Activated CD4-positive, alpha-beta T cell treated with anti-CD3 and anti-CD28 coated beads, Interleukin-2, amount 50 U/mL, for 16 hours (primary cell): ENCODE measurements at places on chromosomes 3 and 15.

GRCh38 chr15:70044168-70044567, 53.5 kb downstream of the TLE3 start:
- DNase-seq = no peak

DNA sequence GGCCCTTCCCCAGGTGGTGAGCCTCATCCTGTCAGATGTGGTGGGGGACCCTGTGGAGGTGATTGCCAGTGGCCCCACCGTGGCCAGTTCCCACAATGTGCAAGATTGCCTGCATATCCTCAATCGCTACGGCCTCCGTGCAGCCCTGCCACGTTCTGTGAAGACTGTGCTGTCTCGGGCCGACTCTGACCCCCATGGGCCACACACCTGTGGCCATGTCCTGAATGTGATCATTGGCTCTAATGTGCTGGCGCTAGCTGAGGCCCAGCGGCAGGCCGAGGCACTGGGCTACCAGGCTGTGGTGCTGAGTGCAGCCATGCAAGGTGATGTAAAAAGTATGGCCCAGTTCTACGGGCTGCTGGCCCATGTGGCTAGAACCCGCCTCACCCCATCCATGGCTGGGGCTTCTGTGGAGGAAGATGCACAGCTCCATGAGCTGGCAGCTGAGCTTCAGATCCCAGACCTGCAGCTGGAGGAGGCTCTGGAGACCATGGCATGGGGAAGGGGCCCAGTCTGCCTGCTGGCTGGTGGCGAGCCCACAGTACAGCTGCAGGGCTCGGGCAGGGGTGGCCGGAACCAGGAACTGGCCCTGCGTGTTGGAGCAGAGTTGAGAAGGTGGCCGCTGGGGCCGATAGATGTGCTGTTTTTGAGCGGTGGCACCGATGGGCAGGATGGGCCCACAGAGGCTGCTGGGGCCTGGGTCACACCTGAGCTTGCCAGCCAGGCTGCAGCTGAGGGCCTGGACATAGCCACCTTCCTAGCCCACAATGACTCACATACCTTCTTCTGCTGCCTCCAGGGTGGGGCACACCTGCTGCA, 4.8 kb downstream of the GLYCTK start:
- DNase-seq = no peak

GRCh38 chr15:35630532-35630931, 84.6 kb upstream of the DPH6 start:
- DNase-seq = no peak

GRCh38 chr15:60384053-60384452, 13.7 kb downstream of the ANXA2 start:
- DNase-seq = no peak

DNA sequence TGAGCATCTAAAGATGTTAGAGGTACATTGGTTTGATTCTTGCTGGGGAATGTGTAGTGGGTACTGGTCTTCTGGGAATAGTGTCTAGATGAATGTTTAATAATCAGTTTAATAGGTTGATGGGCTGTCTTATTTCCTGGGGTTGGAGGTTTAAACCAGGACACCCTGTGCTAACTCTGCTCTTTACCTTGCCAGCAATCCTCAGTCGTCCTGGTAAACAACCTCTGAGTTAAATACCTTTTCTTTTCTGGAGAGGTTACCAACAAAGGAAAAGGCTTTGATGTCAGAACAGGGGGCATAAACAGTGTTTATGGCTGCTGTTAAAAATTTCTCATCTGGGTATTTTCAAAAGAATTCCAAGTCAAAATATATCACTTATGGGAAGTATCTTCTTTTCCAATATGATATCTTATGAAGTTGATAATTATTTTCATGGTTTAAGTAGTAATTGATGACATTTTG, 23.5 kb downstream of the MITF start:
- no peak for DNase-seq

DNA sequence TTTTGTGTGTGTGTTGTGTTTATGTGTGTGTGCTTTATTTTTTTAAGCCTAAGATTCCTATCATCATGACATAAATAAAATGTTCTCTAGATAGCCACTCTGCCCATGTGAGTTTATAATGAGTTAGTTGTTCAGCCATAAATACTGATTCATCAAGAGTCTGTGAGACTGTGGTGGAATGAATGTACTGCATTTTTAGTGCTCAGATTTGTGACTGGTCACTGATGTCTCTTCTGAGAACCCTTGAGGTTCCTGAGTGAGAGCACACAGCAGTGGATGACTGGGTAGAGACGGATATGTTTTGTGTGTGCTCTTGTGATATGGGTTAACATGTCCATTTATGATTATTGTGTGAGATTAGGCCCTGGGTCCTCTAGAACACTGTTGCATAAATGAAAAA, 51.2 kb downstream of the SETD5 start:
- no peak for DNase-seq

DNA sequence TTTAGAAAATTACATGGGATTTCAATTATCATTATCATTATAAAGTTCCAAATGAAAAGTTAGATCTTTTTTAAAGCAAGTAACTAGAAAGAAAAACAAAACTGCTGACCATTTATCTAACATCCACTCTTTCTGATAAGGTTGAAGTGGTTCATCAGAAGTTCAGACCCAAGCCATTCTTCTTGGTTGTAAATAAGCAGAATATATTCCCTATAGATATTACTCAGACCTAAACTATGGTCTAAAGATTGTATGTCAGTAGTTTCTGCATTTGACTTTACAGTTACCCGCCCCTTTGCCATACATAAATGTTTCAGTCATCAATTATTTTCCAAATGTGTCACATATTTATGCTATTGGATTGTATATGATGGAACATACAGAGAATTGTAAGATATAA, 136.7 kb downstream of the PLOD2 start:
- no peak for DNase-seq

DNA sequence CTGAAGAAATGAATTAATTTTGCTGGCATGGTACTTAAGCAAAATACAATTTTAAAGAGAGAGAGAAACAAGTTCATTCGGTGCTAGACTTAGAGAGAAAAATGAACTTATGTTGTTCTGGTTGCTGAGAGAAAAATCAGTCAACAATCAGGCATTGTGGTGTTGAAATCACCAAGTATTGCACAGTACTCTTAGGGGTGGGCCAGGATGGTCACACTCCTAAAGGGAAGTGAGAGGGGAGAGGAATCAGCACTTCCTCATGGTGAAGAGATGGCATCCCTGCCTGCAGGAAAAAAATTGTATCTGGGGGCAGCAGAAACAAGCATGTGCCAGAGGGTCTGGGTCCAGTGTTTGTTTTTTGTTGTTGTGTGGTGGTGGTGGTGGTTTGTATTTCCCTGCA, 7.0 kb upstream of the DMXL2 start:
- no peak for DNase-seq

DNA sequence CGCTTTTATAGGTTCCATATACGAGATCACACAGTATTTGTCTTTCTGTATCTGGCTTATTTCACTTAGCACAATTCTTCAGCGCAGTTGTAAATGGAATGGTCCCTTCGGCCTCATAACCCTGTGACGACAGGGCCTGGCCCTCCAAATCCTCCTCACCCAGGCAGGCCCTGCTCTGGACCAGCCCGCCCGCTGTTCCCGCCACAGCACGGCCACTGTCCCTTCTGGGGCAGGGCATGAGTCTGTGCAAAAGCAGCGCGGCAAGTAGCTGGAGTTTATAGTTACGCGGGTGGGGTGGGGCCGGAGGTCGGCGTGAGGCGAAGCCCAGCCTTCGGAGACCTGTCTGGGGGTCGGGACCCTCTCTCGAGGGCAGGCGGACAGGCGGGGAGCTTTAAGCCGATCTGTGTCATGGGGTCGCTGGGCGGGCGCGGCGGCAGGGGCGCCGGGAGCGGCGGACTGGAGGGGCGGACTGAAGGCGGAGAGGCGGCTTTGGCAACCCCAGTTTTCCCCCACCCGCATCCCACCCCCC, 543 bp downstream of the ARPIN start:
- no peak for DNase-seq

DNA sequence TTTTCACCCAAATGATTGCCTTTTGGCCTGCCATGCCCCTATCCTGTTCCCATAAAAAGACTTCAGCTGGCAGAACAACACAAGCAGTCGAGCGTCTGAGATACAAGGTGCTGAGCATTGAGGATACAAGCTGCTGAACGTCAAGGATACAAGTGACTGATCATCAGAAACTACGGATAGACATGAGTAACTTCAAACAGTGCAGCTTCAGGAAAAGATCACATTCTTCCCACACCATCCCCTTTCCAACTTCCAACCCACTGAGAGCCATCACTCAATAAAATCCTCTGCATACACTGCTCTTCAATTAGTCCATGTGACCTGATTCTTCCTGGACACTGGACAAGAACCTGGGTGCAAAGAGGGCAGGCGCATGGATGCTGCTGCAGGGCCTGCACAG, 1198.9 kb downstream of the ROBO2 start:
- DNase-seq = no peak

GRCh38 chr3:136783708-136784191, 31.6 kb upstream of the STAG1 start:
- DNase-seq = no peak

DNA sequence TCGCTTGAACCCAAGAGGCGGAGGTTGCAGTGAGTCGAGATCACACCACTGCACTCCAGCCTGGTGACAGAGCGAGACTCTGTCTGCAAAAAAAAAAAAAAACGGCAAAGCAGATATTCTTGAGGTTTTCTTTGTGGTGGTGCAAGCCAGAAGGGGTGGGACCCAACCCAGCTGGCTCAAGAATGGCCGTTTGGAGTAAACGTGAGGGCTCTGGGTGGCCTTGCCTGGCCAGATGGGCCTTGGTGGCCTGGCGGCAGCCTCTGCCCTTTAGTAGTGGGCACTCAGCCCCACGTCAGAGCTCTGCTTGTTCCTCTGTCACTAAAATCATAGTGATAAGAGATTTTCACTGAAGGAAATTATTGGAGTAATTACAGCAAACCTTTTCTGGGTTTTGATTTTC, 50.5 kb downstream of the ATP1B3 start:
- DNase-seq = no peak

DNA sequence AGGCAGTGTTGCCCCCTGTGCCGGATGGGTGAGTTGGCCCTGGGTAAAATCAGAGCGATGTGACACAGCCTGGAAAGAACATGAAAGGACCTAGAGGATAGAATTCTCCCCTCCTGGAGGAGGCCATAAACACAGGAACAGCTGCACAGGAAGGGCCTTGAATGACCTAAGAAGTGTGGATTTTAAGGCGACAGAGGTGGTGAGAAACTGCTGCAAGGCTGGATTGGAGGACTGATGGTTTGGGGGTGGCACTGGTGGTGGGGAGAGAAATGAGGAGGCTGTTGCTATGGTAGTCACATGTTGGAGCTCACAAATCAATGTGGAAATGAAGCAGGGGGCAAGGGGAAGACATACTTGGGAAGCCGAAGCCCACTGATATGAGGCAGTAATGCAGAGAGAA, 13.8 kb downstream of the XIRP1 start:
- no peak for DNase-seq

GRCh38 chr3:13348661-13349396, 71.3 kb downstream of the NUP210 start:
- DNase-seq = no peak
